ENCODE measurements at places on chromosomes 13 and 19.
A peak's percentile ranks its signal among the peaks of the same experiment; 100 is the strongest.

DNA sequence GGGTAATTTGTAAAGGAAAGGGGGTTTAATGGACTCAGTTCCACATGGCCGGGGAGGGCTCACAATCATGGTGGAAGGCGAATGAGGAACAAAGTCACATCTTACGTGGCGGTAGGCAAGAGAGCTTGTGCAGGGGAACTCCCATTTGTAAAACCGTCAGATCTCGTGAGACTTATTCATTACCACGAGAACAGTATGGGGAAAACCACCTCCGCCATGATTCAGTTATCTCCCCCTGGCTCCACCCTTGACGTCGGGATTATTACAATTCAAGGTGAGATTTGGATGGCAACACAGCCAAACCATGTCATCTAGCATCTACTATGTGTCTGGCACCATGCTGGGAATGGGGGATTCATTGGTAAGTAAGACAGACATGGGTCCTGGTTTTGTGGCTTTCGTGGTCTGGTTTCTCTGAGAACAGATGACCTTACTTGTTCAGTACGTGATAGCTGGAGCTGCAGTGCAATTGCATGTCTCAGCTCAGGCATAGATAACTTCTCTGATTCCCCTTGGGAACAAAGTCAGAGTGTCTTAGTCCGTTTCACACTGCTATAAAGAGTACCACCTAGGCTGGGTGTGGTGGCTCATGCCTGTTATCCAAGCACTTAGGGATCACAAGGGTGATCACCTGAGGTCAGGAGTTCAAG is 8.3 kb downstream of the ZNF554 start:
- no peak for DNase-seq

DNA sequence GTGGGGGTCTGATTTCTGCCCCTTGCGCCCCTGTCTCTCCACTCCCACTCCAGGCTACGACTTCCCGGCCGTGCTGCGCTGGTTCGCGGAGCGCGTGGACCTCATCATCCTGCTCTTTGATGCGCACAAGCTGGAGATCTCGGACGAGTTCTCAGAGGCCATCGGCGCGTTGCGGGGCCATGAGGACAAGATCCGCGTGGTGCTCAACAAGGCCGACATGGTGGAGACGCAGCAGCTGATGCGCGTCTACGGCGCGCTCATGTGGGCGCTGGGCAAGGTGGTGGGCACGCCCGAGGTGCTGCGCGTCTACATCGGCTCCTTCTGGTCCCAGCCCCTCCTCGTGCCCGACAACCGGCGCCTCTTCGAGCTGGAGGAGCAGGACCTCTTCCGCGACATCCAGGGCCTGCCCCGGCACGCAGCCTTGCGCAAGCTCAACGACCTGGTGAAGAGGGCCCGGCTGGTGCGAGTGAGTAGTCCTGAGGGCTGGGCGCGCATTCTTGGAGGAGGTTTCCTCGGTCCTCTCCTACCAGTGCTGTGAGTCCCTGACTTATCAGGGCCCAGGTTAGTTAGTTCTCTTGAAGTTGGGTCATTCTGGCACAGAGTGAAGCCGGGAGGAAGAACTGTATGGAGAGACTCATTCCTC is 12.7 kb downstream of the EHD2 start:
- DNase-seq = no peak

DNA sequence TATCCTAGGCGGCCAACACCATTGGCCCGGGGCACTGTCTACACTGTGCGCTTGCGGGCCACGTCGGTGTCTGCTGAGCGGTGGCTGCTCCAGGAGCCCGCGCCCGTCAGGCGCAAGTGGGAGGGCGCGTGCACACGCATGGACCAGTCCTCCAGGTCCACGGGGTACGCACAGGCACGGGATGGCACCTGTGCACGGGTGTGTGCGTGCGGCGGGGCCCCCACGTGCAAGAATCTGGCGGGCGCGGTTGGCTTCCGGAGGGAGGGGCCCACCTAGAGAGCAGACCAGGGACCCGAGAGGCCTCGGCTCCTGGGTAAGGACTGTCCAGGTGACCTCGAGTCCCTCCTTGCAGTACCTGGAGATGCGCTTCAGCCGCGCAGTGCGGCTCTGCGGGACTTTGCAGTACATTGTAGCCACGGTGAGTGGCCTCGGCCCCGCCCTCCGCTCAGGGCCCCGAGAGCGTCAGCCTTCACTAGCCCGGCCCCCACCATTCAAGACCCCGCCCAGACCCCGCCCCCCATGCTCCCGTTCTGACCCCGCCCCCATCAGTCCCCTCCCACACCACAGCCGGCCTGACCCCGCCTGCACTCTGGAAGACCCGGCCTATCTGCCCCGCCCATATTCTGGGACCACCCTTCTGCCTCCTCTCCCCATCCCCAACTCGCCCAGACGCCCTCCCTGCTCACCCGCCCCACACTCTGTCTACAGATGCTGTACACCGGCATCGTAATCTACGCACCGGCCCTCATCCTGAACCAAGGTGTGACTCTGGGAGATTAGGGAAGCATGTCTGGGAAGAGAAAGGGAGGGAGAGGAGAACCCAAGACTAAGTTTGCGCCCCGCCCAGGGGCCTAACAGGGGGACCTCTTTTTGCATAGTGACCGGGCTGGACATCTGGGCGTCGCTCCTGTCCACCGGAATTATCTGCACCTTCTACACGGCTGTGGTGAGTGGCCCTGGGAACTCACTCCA is 2.3 kb downstream of the SLC5A5 start:
- DNase-seq = peak; percentile 75

DNA sequence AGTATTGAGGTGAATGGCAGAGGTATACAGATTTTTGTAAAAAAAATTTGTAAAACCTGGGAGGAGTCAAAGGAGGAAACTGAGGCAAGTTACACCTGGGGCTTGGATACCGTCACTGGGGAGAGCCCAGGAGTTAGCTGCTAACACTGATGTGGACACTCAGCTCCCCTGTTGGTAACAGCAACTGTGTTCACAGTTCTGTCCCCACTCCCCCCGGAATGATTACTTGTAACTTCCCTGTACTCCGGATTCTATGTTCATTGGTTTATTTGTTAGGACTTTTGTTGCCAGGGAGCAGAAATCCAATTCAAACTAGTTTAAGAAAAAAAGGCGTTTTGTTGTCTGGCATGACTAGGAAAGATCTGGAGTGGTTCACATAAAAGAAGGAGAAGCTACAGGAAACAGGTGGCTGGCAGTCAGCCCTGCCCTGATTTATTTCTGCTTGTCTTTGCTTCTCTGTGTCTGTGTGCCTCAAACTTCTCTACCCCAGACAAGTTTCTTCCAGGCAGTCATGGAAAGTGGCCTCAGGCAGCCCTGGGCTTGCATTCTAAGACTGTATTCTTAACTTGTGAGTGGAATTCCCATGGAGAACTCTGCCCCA is 2.3 kb upstream of the GPR12 start:
- DNase-seq = no peak

DNA sequence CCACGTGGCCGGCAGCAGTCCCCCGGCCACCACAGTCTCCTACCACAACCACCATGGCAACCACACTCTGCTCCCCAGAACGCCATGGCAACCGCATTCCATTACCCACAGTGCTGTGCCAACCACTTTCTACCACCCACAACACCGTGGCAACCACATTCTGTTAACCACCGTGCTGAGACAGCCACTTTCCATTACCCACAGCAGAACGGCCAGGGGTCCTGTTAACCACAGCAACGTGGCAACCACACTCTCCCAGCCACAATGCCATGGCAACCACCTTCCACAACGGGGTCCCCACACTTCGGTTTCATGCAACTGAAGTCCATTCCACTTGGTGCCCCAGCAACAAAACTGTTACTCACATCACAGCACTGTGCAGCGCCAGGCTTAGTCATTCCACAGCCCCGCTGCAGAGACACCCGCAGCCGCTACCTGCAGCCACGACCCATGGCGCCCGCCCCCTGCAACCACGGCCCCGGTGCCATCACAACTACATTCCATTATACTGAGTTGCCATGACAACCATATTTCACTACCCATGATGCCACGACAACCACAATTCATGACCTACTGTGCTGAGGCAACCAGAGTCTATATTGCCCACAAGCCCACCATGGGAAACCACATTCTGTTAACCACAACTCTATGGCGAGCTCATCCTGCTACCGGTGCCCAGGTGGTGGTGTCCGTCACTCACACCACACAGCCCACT is 10.0 kb downstream of the DPF1 start:
- DNase-seq = no peak

DNA sequence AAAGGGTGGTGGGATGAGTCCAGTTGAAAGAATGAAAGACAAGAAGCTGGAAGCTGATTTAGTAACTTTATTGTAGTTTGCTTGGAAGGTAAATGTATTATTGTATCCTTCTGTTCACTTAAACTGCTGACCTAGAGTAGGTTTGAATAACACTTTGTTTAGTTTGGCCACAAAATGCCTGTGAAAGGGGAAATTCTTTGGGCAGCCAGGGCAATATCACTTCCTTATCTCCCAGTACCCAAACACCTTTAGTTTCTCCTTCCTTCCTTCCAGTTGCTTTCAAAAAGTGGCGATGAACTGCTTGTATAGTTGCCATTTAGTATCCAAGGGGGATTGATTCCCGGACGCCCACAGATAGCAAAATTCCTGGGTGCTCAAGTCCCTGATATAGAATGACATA is 120.1 kb downstream of the PAN3 start:
- DNase-seq = no peak

DNA sequence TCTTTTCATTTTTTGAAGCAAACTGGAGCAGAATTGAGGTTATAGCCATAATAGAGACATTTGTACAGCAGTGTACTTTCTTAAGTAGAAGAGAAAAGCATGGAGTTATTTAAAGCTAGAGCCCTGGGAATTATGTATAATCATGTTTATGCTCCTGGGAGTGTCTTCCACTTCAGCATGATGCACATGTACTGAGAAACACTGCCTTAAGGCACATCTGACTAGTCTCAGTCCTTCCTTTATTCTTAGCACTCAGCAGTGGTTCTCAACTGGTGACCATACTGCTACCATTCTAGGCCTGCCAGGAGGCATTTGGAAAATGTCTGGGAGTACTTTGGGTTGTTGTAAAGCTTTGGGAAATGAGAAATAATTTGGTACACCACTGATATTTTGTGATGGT is 45.8 kb downstream of the VWA8 start:
- no peak for DNase-seq

GRCh38 chr19:45040059-45040771 is 1.4 kb downstream of the CLASRP start:
- DNase-seq = no peak

DNA sequence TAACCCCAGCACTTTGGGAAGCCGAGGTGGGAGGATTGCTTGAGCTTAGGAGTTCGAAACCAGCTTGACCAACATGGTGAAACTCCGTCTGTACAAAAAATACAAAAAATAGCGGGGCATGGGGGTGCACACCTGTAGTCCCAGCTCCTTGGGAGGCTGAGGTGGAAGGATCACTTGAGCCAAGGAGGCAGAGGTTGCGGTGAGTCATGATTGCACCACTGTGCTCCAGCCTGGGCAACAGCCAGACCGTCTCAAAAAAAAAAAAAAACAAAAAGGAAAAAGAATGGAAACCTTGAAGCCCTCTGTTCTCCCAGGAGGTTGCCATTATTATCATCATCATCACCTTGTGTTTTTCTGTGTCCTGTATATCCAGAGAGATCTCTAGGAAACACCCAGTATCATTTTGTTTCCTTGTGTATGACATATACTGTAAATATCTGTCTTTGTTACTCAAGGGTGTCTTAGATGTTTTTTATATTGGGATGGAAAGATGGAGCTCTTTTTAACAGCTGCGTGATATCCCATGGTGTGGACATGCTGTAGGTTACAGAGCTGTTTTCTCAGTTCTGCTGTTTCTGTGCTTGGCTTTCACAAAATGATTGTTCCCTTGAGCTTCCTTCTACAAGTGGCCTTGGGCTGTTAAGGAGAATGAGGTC is 11.8 kb downstream of the CHAF1A start:
- DNase-seq = no peak

GRCh38 chr19:34459614-34460013 is 21.9 kb upstream of the WTIP start:
- no peak for DNase-seq

GRCh38 chr19:41426952-41427646 is at the start of gene B3GNT8:
Gene B3GNT8 (minus strand): TSS chr19:41427374. CDS start chr19:41426778, 596 bp downstream.
- DNase-seq = peak; percentile 69

GRCh38 chr13:99352351-99353245 is 45.4 kb upstream of the GPR183 start:
- DNase-seq = no peak

GRCh38 chr13:114125589-114125988 is 6.8 kb downstream of the RASA3 start:
- DNase-seq = no peak

DNA sequence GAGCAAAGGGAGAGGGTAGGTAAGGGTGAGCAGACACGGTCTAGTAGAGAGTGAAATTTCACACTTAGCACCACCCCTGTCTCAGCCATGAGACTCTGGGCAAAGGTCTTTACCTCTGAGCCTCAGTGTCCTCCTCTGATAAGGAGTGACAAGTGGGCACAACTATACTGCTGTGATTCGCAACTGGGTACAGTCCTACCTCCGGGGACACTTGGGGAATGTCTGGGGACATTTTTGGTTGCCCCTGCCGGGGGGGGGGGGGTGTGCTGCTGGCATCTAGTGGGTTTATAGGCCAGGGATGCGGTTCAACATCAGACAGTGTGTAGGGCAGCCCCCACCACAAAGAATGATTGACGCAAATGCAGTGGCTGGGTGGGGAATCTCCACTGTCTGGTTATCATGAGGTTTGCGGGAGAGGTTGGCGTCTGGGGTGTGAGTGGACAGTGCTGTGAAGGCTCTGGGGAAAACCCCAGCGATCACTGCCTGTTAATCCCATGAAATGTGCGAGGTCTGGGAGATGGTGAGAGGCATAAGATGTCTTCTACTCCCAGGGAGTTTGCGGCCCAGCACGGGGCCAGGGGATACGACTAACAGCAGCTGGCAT is 4.3 kb downstream of the NACC1 start:
- DNase-seq = no peak

DNA sequence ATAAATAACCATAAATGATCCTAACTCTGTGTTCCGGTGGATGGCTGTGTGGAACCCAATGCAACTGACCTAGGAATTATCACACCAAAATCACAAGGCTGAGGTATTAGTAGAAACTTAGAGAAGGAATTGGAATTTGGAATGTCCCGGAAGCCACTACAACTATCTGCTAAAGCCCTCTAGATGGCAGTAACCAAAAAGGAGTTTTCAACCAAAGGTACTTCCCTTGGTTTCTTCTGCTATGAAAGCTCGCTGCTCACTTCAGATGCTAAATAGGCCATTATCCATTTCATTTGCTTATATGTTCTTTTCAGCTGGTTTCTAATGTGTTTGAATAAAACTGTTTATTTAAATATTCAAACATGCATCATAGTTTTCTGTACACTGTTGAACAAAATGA is 1589.1 kb upstream of the SPRY2 start:
- peak; percentile 20 for DNase-seq

DNA sequence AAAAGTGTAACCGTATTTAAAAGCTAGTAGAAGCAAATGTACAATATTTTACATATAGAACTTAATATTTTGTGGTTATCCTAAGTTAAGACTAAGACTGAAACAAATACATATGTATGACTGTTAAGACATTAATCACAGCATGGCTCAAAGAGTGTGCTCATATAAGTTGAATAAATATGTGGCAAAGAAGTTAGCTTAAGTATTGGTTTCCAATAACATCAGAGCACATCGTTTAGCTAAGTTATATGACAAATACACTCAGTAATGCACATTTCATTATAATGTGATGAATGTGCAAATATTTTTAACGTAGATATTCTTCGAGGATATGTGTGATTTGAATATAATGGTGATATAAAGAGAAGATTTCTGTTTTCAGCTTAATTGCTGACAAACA is 253.8 kb downstream of the SLITRK5 start:
- no peak for DNase-seq

All from NT2/D1 (cell line).